GM18507 (cell line): ENCODE measurements at places on chromosomes 11 and 22.
A peak's percentile ranks its signal among the peaks of the same experiment; 100 is the strongest.

- no peak for DNase-seq
Measured at GRCh38 chr11:10886652-10887250, 28.9 kb upstream of the ZBED5 start.

DNA sequence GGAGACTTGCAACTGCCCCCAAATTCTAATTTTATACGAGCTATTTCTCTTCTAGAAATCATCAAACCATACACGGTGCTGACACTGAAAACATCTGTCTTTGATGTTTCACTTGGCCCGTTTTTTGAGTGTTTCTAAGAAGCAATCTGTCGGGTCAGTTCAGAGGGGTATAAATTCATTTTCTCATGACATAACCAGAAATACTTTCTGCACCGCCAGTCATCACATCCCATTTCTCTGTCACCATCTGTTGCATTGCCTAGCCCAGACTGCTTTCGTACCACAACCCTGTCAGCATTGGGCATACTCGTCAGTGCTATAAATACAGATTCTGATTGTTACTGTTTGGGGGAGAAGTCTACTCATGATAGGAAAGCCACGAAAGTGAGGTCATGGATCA, 63.1 kb upstream of the CCDC90B start:
- DNase-seq, result no peak

DNA sequence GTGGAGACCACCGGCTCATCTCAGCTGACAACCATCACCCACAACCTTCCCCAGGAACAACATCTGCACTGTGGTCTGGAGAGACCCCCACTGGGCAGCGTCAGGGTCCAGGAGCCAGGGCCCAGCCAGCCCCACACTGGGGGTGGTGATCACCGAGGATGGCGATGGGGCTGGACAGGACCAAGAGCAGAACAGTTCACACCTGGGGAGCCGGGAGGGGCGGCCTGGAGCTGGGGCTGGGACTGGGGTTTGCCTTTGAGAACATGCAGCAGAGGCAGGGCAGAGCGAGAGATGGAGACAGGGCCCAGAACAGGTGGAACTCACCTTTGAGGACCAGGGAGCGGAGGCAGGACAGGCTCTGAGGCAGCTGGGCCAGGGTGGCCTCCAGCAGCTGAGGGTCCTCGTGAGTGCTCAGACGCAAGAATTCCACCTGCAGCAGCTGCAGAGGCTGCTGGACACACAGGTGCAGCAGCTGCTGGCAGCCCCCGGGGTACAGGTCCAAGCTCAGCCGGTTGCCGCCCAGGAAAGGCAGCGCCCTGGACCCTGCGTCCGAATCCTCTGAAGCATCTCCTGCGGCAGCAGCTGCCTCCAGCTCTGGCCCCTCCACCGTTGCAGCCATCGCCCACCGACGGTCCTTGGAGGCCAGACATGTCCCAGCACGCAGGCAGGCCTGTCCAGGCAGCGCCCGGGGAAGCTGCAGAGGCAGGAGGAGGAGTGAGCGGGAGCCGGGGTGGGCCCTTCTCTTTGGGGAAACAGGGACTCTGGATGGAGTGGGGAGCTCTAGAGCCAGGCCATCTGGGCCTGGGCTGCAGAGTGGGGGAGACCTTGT, 1.0 kb downstream of the PIDD1 start:
- DNase-seq, result no peak

DNA sequence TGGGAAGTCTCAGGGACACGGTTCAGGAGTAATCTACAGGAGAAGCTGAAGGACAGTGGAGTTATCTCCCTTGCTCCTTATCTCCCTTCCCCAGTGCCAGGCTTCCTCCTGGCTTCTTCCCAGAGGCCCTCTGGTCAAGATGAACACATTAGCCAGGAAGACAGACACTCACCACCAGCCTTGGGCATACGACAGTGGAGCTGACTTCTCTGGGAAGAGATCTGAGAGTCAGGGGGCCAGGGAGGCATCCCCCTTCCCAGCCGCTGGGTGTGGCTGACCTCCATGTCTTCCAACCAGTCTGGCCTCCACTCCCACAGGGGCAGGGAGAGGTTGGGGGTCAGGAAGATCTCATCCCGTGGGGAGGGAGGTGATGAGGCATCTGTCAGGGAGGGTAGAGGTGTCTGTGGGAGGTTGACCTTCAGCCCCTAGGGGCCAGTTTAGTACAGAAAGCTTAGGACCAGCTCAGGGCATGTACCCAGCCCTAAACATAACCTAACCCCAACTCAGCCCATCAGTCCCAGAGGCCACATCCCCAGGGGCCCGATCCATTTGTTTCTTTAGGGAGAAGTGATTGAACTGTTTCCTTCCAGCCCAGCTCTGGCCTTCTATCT, 12.7 kb downstream of the ROBO4 start:
- no peak for DNase-seq

GRCh38 chr11:14240221-14240620, 118.8 kb downstream of the RRAS2 start:
- no peak for DNase-seq

- DNase-seq, result no peak
Measured at GRCh38 chr11:121071846-121072450, 29.1 kb upstream of the TECTA start.

DNA sequence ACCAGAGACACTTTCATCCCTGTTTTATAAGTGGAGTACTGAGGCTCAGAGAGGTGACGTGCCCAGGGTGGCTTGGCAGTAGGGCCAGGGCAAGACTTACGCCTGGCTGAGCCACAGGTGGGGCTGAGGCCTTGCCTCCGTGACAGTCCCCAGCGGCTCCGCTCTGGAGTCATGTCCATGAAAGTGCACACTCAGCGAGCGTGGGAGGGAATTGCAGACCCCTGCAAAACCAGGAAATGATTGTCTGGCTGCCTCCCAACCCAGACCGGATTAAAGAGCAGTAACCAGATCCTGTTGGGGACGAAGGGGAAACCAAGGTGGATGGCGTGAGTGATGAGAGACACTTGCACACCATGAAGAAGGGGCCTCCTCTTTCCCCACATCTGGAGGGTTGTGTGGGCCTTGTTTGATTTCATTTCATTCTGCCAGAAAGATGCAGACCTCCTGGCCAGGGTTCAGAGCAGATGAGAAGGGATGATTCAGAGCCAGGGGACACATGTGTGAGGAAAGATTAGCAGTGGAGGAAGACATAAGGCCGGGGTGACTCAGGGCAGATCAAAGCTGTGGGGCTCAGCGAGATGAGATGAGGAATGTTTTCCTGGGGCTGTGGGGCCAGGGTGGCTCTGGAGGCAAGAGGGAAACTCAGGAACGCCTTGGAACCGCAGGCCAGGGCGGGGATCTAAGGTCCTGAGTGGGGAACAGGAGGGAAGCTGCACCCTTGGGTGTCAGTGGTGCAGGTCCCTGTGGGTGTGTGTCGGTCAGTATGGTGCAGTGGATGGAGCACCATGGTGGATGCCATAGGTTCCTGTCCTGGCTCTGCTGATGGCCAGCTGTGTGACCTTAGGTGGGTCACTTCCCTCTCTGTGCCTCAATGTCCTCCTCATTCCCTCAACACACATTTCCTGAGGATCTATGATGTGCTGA, 29.9 kb upstream of the LRRC32 start:
- no peak for DNase-seq

GRCh38 chr22:19679522-19680101, 34.7 kb upstream of the SEPTIN5 start:
- no peak for DNase-seq

DNA sequence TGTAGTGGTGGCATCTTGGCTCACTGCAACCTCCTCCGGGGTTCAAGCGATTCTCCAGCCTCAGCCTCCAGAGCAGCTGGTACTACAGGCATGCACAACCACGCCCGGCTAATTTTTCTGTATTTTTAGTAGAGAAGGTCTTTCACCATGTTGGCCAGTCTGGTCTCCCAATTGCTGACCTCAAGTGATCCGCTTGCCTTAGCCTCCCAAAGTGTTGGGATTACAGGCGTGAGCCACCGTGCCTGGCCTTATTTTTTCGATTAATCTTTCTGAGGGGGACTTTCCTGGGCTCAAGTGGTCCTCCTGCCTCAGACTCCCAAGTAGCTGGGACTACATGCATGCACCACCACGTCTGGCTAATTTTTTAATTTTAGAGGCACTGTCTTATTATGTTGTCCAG, 5.6 kb downstream of the SNU13 start:
- DNase-seq, result no peak

DNA sequence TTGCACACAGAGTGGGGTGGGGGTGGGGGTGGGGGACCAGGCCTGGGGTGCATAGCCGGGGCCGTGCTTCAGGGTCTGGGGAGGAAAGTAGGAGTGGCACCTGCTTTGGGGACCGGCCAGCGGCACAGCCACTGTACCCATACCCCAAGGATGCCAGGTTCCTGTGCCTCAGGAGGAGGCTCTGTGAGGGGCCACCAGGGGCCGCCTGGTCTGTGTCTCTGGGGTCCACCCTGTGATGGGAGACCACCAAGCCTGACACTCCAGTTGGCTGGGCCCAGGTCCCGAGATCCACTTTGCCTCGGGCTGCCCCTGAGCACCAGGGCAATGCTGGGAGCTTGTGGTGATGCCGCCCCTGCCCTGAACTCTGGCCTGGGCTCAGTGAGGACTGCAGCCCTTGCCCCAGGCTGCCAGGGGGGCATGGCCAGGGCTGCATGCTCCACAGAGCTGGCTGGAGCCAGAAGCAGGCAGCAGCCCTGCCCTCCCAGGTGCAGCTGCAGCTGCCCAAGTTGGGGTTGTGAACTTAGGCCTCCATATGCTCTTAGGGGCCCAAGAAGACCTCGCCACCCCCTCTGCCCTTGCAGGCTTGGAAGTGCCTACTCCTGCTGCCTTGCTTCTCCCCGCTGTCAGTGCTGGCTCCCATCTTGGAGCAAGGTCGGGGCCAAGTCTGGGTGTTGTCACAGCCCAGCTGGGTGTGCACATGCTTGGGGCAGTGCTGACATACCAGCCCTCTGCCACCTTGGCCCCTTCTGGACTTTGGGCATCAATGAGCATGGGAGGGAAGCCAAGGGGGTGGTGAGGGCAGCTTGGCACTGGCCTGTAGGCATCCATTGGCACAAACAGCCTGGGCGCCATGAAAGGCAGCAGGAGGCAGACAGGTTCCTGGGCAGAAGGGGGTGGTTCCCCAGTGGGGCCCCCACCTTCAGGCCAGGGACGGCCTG, 123.3 kb upstream of the THY1 start:
- DNase-seq, result no peak

- DNase-seq, result peak; percentile 83
Measured at GRCh38 chr11:64859542-64860414, 15.3 kb upstream of the CDC42BPG start.

- no peak for DNase-seq
Measured at GRCh38 chr22:48153726-48154125, 1391.3 kb downstream of the TBC1D22A start.

DNA sequence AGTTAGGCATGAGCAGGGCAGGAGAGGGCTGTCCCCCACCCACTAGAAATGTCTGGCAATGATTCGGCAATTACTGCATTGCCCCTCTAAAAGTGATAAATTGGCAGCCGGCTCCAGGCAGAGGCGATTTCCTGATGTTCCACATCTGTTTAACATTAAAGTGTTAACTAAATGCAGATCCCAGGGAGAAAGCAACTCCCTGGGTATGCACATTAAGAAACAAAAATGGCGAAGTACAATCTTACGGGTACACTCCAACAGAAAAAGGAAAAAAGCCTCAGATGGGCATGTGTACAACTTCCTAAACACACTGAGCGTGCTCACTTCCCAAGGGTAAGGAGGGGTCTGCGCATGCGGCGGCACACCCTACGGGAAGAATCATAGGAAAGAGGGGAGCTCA, 314.4 kb downstream of the CASP12 start:
- DNase-seq, result no peak

DNA sequence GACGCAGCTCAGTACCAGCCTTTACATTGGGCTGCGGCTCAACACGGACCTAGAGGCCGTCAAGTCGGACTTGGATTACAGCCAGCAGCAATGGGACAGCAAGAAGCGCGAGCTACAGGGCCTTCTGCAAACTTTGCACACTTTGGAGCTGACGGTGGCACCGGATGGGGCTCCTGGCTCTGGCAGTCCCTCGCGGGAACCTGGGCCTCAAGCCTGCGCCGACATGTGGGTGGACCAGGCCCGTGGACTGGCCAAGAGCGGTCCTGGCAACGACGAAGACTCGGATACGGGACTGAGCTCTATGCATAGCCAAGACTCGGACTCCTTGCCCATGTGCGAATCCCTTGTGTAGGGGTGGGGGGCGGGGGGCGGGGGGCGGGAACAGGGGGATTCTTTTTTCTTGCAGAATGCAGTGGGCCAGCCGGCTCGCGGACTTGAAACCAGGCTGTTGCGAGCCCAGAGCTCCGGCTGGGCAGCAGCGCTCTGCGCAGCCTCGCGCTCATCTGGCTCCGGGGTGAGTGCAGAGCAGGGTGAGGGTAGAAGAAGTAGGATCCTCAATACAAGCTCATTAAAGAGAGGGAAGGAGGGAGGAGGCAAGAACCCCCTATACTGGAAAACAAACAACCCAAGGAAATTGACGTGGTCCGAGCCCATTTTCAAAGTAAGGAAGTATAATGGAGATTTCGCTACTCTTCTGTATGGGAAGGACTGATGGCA, 1.8 kb downstream of the RASSF10 start:
- DNase-seq, result no peak

DNA sequence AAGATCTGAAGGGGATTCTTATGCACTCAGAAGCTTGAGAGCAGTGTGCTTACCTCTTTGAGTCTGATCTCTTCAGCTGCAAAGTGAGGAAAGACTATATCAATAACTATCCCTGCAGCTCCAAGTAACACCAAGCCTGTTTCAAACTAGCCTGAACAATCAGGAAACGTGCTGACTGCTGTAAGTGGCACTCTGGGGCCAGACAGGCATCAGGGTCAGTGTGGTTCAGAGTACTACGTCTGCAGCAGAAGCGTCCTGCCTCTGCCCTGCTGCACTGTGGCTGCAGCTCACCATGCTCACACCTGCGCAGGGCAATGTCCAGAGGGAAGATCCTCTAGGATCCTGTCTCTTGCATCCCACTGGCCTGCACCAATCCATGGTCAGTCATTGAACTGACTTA, 25.5 kb upstream of the LINC01488 start:
- no peak for DNase-seq

- DNase-seq, result no peak
Measured at GRCh38 chr11:18248561-18248960, at the start of gene SAA2. Gene SAA2, minus strand, starts transcription at chr11:18248668. Its CDS starts 657 bp downstream, at chr11:18248011.

- DNase-seq, result peak; percentile 40
Measured at GRCh38 chr11:131867457-131868257, 497.2 kb downstream of the NTM start.

DNA sequence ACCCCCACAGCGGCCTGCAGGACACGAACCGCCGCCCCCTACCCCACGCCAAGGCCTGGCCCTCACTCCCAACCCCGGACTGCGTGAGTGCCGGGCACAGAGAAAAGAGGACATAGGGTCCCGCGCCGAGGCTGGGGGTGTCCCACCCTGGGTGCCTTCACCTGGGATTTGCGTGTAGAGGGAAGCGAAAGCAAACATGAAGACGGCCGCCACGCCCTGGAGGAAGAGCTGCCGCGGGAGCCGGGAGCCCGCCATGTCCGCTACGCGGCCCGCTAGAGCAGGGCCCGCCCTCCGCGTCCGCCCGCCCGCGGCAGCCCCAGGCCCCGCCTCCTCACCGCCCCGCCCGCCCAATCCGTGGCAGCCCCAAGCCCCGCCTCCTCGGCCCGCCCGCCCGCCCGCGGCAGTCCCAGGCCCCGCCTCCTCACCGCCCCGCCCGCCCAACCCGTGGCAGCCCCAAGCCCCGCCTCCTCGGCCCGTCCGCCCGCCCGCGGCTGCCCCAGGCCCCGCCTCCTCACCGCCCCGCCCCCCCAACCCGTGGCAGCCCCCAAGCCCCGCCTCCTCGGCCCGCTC, at the start of gene LMF2:
Gene LMF2 (minus strand): TSS at position 282 of the 570 bp plus-strand sequence. CDS start 27 bp downstream, at position 255.
- DNase-seq, result peak; percentile 92
